Lung microvascular endothelial cell (primary cell): ENCODE measurements at places on chromosomes 4 and X. TPM values are rescaled to one million over a fixed set of nuclear protein-coding genes. Genes with fewer than 3 reads are reported as not detected.

The SLC7A11 gene
- total RNA-seq: 5.4 and 20.9 TPM in 2 replicates

DNA sequence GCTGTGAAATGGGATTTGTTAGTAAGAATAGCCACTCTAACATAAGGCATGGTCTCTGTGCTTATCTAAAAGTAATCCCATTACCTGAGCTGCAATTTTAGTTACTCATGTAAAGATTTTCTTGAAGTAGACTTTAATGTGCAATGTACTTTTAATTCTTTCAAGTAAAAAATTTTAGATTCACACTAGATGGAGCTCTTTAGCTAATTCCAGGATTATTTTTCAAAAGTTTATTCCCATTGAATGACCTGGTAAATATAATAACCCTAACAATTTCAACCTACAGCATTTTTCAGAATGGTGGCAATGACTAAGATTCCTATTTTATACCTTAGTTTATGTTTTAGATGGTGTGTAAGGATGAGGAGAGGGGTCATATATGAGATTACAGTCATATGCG is 18.1 kb downstream of the USP38 start:
- peak; percentile 17 for DNase-seq

The FRAS1 gene
- 0.20 and 0.65 TPM in 2 replicates for total RNA-seq

The PABPC4L gene
- under 0.01 and 0.20 TPM in 2 replicates for total RNA-seq

DNA sequence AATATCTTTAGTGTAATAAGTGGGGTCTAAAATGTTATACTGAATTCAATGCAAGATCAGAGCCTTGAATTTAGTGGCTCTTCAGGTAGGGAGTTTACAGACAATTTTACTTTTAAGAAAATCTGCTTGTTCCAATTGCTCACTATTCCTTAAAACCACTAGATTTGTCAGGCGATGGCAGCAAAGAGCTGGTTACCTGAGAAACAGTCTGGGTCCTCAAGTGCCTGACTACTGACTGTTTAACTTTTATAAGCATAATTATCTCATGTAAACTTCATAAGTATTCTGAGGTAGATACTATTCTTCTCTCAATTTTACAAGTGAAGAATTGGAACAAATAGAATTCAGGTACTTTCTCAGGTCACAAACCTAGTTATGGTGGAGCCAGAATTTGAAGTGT is 84.3 kb downstream of the RRAGB start:
- no peak for DNase-seq

The PNCK gene
- total RNA-seq: not detected in 2 replicates

- DNase-seq: no peak
These were observed 82.4 kb upstream of the FAM9C start for GRCh38 chrX:13126775-13127174.

- DNase-seq: no peak
These were observed 259.2 kb downstream of the CFAP299 start for GRCh38 chr4:80594701-80595100.

The ETDB gene
- not detected in 2 replicates for total RNA-seq

GRCh38 chrX:110519906-110520452 is 161.3 kb downstream of the RTL9 start:
- DNase-seq: no peak

DNA sequence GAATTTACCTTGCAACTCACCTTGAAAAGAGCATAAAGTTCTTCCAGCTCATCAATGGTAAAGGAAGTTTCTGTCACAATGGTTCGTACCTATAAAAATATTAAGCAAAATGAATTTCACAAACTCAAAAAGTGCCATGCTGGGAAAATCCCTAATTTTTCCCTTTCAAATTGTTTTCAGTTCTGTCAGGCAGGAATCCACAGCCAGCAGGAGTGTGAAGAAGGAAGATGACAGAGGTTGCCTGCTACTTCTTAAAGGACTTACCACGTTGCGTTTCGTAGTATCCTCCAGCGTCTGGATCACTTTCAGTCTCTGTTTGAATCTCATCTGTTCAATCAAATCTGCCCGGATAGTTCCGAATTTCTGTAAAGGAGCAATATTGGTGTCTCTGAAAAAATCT is 70.3 kb upstream of the UCP1 start:
- no peak for DNase-seq

DNA sequence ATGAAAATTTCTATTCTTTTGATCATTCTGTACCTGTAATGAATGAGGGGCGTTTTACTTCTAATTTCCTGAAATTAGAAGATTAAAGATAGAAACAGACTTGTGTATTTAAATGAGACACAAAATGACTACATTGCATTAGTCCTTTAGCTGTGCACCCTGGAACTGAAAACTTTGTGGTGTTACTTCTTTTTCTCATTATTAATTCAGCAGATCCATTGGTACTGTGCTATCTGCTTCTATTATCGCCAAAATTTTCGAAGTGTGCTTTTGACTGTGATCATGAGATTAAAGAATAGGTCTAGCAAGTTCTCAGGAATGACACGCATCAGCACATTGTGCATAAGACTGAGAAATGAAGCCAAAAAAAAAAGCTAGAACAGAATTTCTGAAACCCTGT is 1938.9 kb upstream of the TENM3 start:
- no peak for DNase-seq

The PQBP1 gene
- 64.1 and 71.0 TPM in 2 replicates for total RNA-seq

DNA sequence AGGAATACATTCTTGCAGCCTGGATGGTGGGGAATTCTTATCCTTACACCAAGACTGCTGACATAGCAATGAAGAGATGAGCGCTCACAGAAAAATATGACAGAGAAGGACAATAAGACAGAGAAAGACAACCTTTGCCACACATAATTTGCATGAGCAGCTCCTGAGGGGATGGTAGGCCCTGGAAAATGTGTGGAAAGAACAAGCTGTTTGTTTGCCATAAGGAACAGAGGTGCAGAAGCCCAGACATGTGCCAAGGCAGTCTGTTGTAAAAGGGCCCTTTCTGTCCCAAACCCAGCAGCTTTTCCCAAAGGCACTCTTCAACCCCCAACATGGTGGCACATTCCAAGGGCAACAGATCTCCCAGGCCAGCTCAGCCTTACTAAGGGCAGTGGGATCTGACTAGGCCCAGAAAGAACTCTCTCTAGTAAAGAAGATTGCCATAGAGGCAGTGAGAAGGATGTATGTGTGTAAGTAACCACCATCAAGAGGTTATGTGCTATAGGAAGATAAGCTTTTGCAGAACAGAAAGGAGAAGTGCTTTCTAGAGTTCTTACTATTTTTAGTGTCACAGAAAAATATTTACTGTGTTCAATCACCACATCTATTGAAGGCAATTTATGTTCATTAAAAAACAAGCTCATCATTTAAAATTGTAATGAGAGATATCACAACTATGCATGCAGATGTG is 287.0 kb upstream of the RASGEF1B start:
- DNase-seq: no peak

DNA sequence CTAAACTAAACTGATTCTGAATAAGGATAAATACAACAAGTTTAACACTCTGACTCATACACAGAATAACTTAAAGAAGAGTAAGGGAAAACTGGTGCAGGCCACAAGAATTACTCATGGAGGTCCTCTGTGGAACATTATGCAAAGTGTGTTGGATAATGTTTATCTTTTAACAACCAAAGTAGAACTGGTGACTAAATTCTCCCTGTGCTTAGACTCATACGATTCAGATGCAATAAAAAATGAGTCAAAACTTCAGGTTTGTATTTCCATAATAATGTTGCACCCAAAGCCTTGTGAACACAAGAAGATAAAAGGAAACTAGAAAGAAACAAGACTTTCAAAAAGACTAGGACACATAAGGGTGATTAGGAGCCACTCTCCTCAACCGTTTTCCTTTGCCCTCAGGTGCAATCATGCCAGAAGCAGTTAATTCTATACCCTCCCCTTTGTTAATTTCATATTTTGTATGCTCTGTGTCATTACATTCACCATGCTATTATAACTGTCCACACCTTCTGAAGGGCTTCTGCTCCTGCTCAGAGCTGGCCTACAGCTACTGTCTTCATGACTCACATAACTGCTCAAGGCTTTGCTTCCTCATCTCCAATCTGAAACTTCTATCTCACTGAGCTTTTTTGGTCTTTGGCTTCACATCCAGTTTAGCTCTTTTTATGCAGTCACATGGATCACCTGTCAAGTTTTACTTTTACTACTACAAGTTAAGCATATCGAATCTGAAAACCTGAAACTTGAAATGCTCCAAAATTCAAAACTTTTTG is 60.2 kb downstream of the KCNIP4 start:
- DNase-seq: no peak

The PIM2 gene
- total RNA-seq: 2.4 and 4.2 TPM in 2 replicates

The LARP1B gene
- 8.5 and 13.5 TPM in 2 replicates for total RNA-seq

- DNase-seq: no peak
These were observed 78.9 kb upstream of the BMPR1B start for GRCh38 chr4:94678896-94679295.

The ARMCX1 gene
- total RNA-seq: 39.7 and 55.2 TPM in 2 replicates

The PHF8 gene
- total RNA-seq: 8.5 and 11.3 TPM in 2 replicates

- DNase-seq: peak; percentile 59
These were observed 145.5 kb downstream of the NWD2 start for GRCh38 chr4:37389967-37390580.

DNA sequence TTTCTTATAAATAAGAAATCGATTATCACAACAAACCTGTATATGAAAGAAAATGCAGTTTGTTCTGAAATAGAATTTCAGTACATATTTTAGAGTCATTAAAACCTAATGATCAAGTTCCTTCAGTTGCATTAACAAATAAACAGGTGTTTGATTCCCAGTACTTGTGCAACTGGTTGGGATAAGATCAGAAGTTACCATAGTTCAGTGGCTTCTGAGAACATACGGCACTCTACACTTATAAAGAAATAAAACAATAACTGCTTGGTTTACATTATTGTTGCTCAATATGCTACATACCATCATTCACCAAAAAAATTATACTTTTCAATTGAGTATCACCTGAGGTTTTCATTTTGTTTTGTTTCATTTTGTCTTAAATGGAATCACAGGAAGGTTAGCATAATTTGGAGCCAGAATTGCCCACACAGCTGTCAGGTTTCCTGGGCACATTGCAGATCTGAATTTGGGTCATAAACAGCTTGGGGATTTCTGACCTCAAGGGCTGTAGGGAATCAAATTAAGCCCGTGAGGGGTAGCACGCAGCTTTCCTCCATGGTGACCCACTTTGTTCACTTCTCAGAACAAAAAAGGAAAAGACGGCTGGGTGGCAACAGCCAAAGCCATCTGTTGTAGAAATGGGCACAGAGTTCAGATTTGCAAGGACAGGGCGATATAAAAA is 14.9 kb upstream of the CCNG2 start:
- DNase-seq: no peak

DNA sequence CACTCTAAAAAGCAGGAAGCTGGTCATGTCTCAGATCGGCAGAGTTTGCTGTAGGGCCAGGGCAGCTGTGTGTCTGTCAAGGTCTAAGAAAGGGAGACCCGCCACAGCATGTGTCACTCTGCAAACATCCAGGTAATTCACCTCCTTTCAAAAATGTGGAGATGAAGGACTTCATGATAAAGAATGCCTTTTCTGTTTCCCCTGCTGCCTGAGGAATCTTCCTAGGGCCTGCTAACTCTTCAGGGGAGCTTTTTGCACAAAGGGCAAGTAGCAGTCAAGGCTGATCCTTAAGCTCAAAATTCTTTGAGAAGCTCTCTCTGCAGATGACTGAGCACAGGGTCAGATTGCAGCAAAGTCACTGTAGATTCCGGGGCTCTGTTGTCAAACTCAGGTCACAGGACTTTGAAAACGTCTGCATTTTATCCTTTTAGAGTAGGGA is 21.1 kb downstream of the RASL11B start:
- no peak for DNase-seq

The ASMT gene
- not detected in 2 replicates for total RNA-seq

DNA sequence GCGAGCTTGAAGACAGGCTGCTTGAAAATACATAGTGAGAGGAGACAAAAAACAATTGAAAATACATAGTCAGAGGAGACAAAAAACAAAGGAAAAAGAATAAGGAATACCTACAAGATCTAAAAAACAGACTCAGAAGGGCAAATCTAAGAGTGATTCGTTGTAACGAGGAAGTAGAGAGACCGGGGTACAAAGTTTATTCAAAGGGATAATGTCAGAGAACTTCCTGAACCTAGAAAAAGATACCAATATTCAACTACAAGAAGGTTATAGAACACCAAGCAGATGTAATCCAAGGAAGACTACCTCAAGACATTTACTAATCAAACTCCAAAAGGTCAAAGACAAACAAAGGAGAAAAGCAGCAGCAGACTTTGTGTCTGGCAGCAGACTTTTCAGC is 165.6 kb downstream of the NEK1 start:
- DNase-seq: no peak

The NXF2B gene
- total RNA-seq: not detected in 2 replicates

DNA sequence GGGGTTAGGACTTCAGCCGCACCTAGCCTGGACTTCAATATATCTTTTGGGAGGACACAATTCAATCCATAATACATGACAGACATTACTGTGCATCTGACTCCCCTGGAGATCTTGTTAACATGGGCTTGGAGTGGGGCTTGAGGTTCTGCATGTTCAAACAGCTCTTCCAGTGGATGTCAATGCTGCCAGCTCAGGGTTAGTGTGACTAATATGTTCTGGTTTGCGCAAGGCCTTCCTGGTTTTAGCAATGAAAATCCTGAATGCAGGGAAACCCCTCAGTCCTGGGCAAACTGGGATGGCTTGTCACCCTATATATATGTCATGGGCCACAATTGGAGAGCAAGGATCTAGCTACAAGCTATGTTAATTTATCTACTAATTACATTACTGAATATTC is 2.7 kb upstream of the TSPAN7 start:
- DNase-seq: peak; percentile 10

The ALB gene
- total RNA-seq: not detected in 2 replicates

The RPGR gene
- 29.2 and 44.8 TPM in 2 replicates for total RNA-seq

The XAGE1A gene
- total RNA-seq: not detected in 2 replicates

DNA sequence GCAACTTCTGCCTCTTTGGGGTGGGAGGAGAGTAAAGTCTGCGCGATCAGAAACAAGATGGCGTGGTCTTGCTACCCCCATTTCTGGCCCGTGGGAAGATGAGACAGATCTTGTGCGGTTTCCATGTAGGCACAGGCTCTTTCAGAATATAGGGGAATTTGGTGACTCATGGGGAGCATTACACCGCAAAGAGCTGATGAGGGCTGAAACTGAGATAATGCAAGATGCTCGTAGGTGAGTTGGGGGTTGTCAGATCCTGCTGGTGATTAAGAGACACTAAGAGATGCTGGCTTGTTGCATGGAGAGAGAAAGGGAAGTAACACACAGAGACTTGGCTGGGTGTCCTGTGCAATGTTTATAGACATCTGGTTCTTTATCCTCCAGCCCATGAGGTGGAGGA is 1.5 kb downstream of the EVC start:
- peak; percentile 37 for DNase-seq

The TENM3 gene
- total RNA-seq: 21.4 and 45.4 TPM in 2 replicates

- DNase-seq: no peak
These were observed 286.1 kb upstream of the PPP1R2C start for GRCh38 chrX:43064096-43064495.
